ENCODE measurements at places on chromosomes 7 and 10.

- no peak for DNase-seq
Observed at GRCh38 chr7:135706858-135707569, 21.0 kb downstream of the SLC13A4 start.

GRCh38 chr10:61475449-61475873 is 22.3 kb upstream of the TMEM26 start:
- no peak for DNase-seq

DNA sequence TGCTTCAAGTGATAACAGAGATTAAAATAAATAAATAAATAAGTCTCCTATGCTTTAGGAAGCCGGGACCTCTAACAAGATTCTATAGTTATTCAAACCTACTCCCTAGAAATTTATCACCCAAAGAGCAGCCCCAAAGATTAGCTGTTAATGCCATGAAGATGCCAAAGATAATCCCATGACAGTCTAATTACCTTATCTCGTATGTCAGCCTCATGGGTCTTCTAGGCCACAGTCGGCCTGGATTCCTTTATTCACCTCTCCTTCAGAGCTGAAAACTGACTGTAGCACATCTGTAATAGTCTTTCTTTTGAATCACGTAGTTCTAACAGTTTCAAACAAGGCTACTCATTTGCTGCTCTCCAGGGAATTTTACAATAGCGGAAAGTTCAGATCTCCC is 24.2 kb downstream of the COL1A2 start:
- no peak for DNase-seq

GRCh38 chr10:131905603-131906268 is 4.9 kb downstream of the PPP2R2D start:
- no peak for DNase-seq

DNA sequence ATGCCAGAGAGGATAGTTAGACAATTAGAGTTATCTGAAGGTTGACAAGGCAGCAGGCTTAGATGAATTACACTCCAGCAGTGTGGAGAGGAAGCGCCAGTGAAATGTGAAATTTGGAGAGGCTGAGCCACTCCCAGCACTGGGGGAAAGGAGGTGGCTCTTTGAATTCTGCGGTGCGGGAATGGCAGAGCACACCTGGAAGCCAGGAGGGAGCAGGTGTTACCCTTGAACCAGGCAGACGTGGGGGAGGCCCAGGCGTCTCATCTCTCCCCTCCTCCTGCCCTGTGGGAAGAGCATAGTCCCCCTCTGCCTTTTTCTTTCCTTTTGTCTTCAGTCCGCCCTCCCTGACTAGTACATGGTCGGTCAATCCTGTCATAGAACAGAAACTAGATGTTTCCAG is 203.1 kb downstream of the DPP6 start:
- DNase-seq = no peak

DNA sequence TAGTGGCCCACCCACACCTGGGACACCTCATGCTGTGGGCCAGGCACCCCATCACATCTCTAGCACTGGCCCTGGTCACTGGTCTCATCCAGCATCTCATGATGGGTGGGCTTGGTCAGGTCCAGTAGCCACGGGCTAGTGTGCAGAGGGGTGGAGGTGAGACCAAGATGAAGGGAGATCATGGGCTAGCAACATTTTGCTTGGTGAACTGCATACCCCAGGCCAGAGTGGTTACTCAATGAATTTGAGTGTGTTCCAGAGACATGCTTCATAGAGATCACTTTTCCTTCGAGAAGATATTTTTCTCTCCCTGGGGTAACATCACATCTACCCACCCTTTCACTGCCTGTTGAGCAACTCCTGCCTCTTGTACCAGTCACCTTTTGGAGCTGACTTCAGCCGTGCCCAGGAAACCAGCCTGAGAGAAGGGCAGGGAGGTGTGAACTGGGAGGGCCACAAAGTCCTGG is 44.2 kb downstream of the MINDY4 start:
- DNase-seq = no peak

DNA sequence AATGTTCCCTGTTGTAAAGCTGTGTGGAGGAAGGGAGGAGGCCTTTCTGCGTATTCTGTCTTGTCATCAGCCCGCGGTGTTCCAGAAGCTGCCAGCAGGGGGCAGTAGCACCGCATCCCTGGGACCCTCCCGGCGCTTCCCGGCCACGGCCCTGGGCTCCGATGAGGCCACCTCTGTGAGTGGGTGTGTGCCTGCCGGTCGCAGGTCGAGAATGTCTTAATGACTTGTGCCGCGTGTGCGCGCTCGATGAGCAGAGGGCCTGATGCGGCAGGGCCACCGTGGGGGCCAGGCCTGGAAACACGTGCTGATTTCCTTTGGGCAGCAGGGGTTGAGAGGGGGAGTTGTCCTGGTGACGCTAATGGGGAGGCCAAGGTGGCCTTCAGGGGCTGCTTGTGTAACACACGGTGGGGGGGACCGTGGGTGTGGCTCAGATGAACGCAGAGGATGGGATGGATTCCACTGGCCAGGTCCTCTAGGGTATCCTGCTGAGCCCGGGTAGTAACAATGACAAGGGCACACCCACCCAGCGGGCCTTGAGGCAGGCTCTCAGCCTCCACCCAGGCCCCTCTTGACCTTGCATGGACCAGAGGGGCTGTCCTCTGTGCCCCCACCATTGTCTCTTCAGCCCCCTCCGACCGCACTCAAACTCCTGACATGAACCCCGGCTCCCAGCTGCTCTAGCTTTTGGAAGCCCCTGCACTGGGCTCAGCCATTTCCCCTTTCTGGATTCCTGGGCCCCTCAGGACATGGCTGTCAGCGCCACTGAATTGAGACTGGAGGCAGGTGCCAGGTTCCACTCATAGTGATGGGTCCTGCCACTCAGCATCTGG is 135.9 kb upstream of the PODXL start:
- peak; percentile 95 for DNase-seq

All from glutamatergic neuron (in vitro differentiated cells).